Osteocyte (in vitro differentiated cells): ENCODE measurements at places on chromosomes 13 and 19. TPM values are rescaled to one million over a fixed set of nuclear protein-coding genes. Genes with fewer than 3 reads are reported as not detected.

Gene LIPE
- total RNA-seq, result 7.6 and 8.4 TPM in 2 replicates

Gene OR10H4
- not detected in 2 replicates for total RNA-seq

Gene RASIP1
- total RNA-seq, result 0.43 and 0.57 TPM in 2 replicates

- H3K4me3 ChIP-seq, result peak overlapping the region; percentile 35
- H3K4me1 ChIP-seq, result peaks cover 28% of the 10 kb centered on the region
- peak overlapping the region; percentile 70 for H3K27ac ChIP-seq
- peaks cover 10% of the 10 kb centered on the region for H3K36me3 ChIP-seq
- DNase-seq, result no peak
Measured at GRCh38 chr13:101178406-101178805, 237.9 kb downstream of the NALCN start.

GRCh38 chr13:30846311-30846710 lies 59.8 kb upstream of the MEDAG start:
- no peak for DNase-seq
- H3K27me3 ChIP-seq, result no peaks in the 10 kb centered on the region
- H3K4me3 ChIP-seq, result no peak overlapping the region
- H3K36me3 ChIP-seq, result no peaks in the 10 kb centered on the region

DNA sequence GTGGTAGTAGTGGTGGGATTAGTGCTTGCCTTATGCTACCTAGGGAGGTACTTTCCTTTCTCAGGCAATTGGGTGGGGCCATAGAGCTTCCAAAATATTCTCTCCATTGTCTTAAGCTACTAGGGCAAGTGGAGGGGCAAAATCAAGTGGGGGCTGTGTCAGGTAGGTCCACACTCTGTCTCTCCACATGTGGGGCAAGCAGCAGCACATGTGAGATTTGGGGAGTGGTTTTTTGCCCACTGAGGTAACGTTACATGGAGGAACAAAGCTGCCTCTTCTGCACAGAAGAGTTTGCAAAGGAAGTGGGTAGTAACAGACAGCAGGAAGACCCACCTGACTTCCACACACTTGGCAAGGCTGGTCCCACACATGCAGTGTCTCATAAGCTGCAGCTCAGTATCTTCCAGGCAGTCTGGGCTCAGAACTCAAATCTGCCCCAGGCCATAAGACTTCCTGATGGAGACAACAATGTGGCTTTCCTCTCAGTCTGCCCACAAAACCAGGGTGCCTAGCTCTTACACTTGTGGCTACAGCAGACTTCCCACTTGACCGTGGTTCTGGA lies 1581.5 kb upstream of the PCDH20 start:
- no peak for DNase-seq
- H3K4me3 ChIP-seq, result no peak overlapping the region
- H3K4me1 ChIP-seq, result no peaks in the 10 kb centered on the region
- H3K27me3 ChIP-seq, result no peaks in the 10 kb centered on the region

GRCh38 chr13:30884543-30884942 lies 21.5 kb upstream of the MEDAG start:
- peaks cover 31% of the 10 kb centered on the region for H3K4me1 ChIP-seq
- DNase-seq, result peak; percentile 15
- no peak overlapping the region for H3K4me3 ChIP-seq
- H3K27me3 ChIP-seq, result no peaks in the 10 kb centered on the region
- peaks cover 1% of the 10 kb centered on the region for H3K36me3 ChIP-seq
- no peak overlapping the region for H3K27ac ChIP-seq

DNA sequence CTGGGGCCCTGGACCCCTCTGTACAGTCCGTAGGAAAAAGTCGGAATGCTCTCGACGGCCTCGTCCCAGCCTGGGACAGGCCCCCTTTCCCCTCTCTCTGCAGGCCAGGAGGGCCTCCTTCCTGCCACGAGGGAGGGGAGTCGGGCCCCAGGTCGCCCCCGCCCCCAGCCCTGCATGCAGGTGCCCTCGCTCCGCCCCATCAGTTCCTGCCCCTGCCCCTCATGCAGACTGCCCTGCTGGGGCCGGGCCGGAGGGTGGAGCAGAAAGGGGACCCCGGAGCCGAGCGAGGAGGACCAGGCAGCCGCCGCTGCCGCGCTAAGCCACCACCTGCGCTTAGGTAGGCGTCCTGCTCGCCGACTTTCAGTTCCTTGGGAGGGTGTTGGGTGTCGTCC lies 7.3 kb downstream of the LYL1 start:
- no peak overlapping the region for H3K4me3 ChIP-seq
- no peak overlapping the region for H3K27ac ChIP-seq
- DNase-seq, result no peak
- H3K27me3 ChIP-seq, result peaks cover 19% of the 10 kb centered on the region
- H3K36me3 ChIP-seq, result peaks cover 5% of the 10 kb centered on the region
- H3K4me1 ChIP-seq, result peaks cover 60% of the 10 kb centered on the region

DNA sequence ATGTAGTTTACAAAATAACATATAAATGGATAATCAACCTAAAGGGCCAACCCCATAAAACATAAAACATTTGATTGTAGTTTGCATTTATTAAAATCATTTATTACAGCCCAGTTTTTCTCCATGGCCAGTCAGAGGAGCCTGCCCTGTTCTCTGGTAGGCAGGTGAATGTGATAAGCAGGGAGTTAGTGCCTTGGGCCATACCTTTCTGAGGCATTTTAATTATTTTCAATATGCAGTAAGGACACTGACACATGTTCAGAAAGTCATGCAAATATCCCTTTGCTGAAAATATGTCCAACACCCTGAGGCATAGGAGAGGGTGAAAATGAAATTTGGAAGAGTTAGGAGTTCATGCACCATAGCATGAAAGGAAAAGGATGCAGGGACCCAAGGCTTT lies 242.6 kb upstream of the EDNRB start:
- no peak overlapping the region for H3K27ac ChIP-seq
- DNase-seq, result no peak
- no peaks in the 10 kb centered on the region for H3K36me3 ChIP-seq

GRCh38 chr13:32883474-32883873 lies 132.7 kb upstream of the KL start:
- no peak overlapping the region for H3K27ac ChIP-seq
- no peak for DNase-seq
- peaks cover 2% of the 10 kb centered on the region for H3K36me3 ChIP-seq
- H3K4me1 ChIP-seq, result peaks cover 5% of the 10 kb centered on the region
- H3K4me3 ChIP-seq, result no peak overlapping the region

DNA sequence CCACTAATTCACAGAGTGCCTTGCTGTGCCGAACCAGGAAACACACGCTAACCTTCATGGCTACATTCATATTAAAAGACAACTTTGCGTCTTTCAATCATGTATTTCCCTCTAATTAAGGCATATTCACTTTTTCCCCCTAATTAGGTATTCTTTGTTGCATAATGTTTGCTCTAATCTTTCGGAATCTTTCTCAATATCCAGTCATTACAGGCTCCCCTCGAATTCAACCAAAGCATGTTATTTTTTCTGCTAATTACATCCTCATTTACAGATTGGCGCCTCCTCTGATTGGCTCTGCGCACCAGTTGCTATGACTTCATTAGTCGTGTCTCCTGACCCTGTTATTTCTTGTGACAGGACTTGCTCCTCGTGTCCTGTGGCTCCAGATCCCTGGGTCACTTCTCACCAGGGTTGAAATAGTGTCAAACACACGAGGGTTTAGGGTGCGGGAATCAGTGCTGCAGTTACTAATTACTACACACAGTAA lies 226.7 kb upstream of the TSHZ3 start:
- no peaks in the 10 kb centered on the region for H3K4me1 ChIP-seq
- no peaks in the 10 kb centered on the region for H3K27me3 ChIP-seq
- peak; percentile 34 for DNase-seq
- no peak overlapping the region for H3K27ac ChIP-seq
- H3K36me3 ChIP-seq, result no peaks in the 10 kb centered on the region

DNA sequence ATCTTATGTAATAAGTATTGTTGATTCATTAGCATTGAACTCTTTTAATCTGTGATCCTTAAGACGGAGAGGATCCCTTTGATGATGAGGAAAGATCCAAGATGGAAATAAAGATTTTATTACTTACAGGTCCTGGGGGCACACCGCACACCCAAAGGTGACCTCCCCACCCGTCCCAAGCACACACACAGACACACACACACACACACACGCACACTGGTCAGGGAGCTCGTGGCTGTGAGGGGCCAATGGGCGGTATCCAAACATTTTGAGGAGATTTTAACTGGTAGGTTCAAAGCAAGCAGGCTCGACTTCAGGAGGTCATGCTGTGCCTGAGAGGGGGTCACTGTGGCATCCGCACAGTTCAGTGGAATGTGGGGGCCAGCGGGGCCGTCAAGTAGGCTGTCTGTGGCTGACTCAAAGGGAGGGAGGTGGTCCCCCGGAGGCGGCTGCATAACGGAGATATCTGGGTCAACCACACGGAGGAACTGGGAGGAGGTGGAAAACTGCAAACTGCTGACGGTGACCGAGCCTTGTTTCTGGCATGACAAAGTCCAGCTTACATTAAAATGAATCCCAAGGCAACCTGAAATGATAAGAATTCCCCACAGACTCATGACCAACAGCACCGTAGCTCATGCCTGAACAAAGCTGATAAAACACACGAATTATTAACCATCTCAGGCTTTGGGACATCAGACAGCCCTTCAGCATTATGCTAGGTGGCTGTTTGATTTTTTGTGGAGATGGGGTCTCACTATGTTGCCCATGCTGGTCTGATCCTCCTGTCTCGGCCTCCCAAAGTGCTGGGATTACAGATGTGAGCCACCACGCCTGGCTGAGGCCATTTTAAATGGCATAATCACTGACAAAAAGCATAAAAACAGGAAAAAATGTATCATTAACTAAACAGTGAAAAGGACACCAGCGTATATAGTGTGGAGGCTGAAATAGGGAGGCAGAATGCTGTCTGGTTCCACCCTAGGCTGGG lies 20.9 kb upstream of the SIGLEC11 start:
- no peaks in the 10 kb centered on the region for H3K27me3 ChIP-seq
- no peak for DNase-seq
- H3K27ac ChIP-seq, result no peak overlapping the region
- H3K36me3 ChIP-seq, result peaks cover 18% of the 10 kb centered on the region
- no peak overlapping the region for H3K4me3 ChIP-seq
- H3K4me1 ChIP-seq, result no peaks in the 10 kb centered on the region

- peaks cover 10% of the 10 kb centered on the region for H3K36me3 ChIP-seq
- no peak for DNase-seq
- H3K27me3 ChIP-seq, result no peaks in the 10 kb centered on the region
Measured at GRCh38 chr13:31274390-31274789, 74.6 kb downstream of the B3GLCT start.

DNA sequence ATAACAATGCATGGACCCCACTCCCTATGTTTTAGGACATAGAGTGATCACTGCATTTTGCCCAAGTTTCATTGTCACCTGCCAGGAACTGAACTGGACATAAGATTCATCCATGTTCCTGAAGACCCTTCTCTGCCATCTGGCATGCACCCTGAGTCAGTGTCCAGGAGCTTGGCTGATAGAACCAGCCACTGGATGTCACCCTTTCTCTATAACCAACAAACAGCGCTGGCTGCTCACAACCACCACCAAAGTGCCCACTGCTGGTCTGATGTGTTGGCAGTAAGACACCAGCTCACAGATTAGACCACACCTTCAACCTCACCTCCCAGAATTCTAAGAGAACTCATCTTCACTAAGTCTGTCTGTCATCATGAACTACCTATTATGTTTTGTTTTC lies 333.4 kb downstream of the ITGBL1 start:
- H3K27me3 ChIP-seq, result peaks cover 76% of the 10 kb centered on the region
- no peak overlapping the region for H3K4me3 ChIP-seq
- H3K27ac ChIP-seq, result no peak overlapping the region
- no peak for DNase-seq

DNA sequence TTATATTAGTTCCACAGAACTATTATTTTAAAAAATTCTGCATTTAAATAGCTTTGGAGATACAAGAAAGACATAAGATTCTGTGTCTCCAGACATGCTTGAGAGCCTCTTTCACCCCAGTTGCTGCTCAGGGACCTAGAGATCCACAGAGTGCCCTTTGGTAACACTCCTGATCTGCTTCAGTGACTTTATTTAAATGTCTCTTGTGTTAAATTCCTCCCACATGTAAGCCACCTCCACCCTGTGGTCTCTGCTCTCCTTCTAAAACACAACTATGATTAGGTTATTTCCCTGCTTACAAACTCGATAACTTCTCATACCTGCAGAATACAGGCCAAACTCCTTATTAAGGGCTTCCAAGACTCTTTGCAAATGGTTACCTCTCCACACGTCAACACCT lies 141.0 kb downstream of the RFC3 start:
- H3K27me3 ChIP-seq, result no peaks in the 10 kb centered on the region
- no peak overlapping the region for H3K27ac ChIP-seq
- no peaks in the 10 kb centered on the region for H3K36me3 ChIP-seq
